Neural crest cell (in vitro differentiated cells): ENCODE measurements at places on chromosomes 2 and 18. TPM values are rescaled to one million over a fixed set of nuclear protein-coding genes. Genes with fewer than 3 reads are reported as not detected.

The IL1RN gene
- total RNA-seq: not detected in 2 replicates

GRCh38 chr2:109117780-109118179 lies 11.2 kb upstream of the SH3RF3 start:
- DNase-seq: no peak

The SCYGR4 gene
- total RNA-seq: not detected in 2 replicates

DNA sequence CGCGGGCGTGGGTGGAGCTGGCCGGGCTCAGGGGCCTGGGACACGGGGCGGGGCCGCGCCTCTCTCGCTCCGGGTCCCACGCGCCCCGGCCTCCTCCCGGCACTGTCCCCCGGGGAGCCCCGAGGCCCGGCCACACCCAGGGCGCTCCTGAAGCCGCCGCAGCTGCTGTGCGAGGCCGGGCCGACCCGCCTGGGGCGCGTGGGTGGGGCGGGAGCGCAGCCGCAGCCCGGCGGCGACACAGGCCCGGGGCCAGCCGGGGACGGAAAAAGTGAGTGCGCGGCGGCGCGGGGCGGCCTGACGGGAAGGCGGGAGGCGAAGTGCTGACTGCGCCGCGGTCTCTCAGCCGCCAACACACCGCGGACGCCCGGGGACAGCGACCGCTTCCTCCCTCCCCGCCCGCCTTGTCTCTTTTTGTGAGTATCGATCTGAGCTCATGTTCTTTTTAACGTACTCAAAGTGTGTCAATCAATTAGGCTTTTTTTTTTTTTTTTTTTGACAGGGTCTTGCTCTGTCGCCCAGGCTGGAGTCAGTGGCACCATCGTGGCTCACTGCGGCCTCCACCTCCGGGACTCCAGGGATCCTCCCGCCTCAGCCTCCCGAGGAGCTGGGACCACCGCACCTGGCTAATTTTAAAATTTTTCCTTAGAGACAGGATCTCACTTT lies 14.5 kb downstream of the PDCD1 start:
- DNase-seq: peak; percentile 50

The PIEZO2 gene
- total RNA-seq: 15.5 and 17.0 TPM in 2 replicates

- DNase-seq: no peak
Observed at GRCh38 chr2:179532863-179533278, 268.2 kb upstream of the SESTD1 start.

DNA sequence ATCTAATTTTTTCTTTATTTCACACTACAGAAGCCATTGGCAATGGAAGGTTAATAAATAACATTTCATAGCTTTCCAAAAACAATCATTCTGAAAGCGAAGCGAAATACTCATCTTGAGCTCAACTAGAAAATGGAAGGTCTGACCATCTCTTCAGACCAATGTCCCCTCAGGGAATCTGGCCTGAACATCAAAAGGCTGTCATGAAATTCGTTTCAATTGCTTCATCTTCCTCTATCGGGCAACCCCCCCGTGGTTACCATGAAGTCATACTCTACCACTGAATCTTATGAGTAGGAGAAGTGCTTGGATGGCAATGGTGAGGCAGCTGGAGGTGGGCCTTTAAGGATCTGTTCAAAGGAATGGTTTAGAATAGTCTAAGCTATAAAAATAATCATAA lies 22.9 kb upstream of the CYTIP start:
- DNase-seq: no peak

The REG3G gene
- not detected in 2 replicates for total RNA-seq

DNA sequence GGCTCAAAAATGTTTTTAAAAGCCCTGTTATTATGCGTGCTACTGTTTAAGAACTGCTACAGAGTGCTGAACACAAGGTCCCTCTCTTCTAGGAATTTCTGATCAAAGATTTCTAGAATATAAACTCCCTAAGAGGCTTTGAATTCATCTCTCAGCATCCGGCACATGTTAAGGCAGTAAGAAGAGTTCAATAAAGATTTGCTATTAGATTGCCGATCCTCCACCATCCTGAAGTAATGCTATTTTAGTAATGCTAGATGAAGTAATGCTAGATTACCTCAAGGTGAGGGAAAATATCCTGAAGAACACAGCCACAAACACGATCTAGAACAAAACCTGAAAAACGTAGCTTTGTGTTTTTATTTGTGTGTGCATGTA lies 949 bp upstream of the MYL12B start:
- no peak for DNase-seq

DNA sequence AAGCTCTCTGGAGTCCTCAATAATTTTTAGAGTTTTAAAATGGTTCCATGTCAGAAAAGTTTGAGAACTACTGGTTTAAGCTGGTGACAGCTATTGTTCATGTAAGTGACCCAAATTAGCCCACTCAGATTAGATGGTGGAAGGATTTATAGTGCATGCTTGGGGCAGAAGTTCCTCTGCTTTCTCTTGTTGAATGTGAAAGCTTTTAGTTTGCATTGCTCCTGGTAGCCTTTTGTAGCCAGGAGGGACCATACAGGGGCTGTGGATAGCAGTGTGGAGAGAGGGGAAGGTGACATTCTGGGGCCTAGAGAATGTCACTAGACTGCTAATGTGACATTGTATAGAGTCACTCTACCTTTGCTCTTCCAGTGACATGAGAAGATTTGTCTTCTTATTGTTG lies 40.3 kb upstream of the IGFBP5 start:
- DNase-seq: no peak

DNA sequence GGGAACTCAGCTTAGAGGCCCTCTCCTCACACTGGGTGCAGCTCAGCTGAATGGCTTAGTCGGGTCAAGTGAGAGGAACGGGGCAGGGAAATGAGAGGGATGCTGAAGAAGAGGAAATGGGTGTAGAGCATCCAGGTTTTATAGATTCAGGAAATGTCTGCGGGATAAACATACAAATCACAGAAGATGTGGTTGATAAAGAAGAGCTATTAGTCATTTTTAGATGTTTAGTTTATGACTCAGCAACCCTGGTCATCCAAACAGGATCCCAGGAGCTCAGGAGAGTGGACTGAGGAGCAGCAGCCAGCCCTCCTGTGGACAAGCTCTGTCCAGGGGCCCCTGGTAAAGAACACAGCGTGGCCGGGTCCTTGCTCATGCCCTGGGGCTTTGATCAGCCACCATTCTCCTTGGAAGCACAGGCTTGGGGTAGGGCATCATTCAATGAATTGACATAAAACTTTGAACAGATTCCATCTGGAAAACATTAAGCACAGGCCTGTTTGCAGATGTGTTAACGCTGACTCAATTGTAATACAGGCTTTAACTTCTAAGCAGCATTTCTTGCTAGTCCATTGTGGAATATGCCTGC lies 83.0 kb downstream of the NPAS2 start:
- no peak for DNase-seq

DNA sequence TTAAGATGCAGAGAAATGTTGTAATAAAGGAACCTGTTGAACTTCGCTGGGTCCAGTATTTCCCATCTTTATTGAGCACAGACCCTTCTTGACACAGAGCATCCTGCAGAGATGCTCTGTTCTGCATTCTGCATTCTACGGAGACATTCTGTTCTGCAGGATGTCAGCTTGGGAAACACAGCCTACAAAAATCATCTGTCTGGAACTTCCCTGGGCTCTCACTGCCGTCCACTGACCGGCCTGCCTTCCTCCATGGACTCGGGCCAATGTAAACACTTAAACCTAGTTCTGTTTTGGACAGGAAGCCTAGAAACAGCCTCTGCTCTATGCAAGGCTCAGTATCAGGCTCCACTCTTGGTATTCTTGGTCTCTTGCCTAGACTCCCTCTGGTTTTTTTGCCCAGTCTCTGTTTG lies 90.0 kb upstream of the PPP1CB start:
- no peak for DNase-seq

The DOK1 gene
- 22.4 TPM in 2 replicates for total RNA-seq

- no peak for DNase-seq
Observed at GRCh38 chr2:172247203-172247602, 144.5 kb upstream of the DLX2 start.

DNA sequence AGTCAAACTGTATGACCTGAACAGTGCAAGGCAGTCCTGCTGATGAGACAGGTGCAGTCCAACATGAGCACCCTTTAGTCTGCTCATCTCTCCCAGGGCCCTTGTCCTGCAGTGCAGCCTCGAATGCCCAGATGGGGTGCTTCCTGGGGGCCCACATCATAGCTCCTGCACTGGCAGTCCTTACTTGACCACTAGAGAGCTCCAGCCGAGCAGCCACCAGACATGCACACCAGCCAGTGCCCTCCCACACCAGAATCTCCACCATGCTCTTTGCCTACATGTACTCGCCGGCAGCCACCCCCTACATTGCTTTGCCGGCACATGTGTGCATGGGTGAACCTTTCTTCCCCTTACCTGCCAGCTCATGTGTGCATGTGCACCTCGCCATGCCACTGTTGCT lies 188.8 kb upstream of the GULP1 start:
- no peak for DNase-seq

DNA sequence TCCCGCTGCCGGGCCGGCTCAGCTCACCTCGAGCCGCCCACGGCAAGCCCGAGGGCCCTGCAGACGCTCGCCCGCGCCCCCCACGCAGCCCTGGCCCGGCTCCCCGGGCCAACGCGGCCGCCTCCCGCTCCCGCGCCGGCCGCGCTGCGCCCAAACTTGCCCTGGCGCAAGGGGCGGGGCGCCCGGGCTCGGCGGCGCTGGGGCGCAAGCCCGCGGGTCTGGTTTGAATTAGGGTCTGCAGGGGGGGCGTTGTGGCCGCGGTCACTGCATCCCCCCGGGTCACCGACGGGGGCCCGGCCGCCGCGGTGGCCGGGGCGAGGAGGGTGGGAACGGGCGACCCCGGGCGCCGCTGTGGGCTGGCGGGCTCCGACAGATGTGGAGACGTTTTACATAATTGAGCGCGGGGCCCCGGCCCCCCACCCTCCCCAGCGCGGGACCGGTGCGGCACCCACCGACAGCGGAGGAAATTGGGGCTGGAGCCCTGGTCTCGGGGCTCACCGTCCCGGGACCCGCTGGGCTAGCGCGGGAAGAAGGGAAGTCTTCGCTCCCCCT lies 690 bp downstream of the SDC1 start:
- DNase-seq: peak; percentile 37

The SLC35G4 gene
- total RNA-seq: not detected in 2 replicates

The UGT1A8 gene
- not detected in 2 replicates for total RNA-seq

The TMEM200C gene
- total RNA-seq: 24.2 and 26.1 TPM in 2 replicates

GRCh38 chr18:79433431-79433830 lies 37.7 kb downstream of the NFATC1 start:
- DNase-seq: no peak

DNA sequence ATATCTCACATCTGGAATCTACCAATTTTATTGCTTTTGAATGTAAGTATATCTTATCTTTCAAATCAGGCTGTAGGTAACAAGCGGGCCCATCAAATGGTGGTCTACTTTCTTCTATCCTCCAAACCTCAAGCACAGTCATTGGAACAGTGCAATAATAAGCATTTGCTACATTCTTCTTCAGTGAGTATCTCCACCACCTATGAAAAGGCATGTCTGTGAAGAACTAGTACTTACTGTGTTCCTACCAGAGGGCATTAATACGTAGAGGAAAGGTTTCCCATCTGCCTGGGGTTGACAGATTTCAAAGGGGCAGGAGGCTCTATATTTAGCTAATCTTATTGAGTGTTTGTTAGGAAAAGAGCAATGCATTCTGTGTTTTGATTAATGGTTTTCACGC lies 411.1 kb downstream of the NCKAP5 start:
- no peak for DNase-seq

The SNTG2 gene
- 0.36 and 0.47 TPM in 2 replicates for total RNA-seq

The EML4 gene
- total RNA-seq: 72.0 and 72.2 TPM in 2 replicates

- DNase-seq: no peak
Observed at GRCh38 chr2:113734185-113734584, 22.3 kb downstream of the SLC35F5 start.

DNA sequence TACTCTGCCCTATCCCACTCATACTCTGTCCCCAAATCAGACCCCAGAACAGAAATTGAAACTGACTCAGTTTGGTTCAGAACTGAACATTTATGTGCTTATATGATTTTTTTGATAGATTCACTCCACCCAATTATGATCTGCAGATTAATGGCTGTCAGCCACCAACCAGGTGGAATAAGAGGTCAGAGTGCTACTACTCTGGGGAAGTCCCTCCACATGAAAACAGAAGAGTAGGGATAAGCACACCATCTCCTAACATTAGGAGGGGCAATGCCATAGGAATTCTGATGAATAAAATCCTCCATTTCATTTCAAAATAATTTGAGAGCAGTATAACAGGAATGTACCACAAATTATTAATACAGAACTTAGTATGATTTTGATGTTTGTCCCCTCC lies 36.3 kb upstream of the UGP2 start:
- DNase-seq: no peak

GRCh38 chr2:178993788-178994187 lies 56.1 kb downstream of the CCDC141 start:
- no peak for DNase-seq

- DNase-seq: no peak
Observed at GRCh38 chr2:196136151-196136550, 35.2 kb downstream of the STK17B start.

The FAM161A gene
- 21.9 and 23.4 TPM in 2 replicates for total RNA-seq

The BCL2 gene
- total RNA-seq: 14.1 and 15.1 TPM in 2 replicates

GRCh38 chr18:36693931-36694620 lies 134.7 kb downstream of the TPGS2 start:
- DNase-seq: no peak

DNA sequence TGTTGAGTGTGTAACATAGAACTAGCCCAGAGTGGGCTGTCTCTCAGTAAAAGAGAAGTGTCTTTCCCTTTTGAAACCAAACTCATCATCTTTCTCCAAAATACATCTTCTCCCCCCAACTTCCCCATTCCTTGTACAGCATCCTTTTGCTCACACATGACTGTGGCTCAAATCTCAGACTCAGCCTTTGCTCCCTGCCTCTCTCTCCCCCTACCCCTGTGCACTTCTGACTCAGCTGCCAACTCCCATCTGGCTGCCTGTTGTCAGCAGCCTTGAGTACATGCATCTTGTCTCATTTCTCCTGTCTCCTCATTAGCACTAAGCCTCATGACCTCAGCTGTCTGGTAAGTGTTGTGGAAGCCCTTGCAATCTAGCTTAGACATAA lies 18.1 kb upstream of the MGAT4A start:
- no peak for DNase-seq

GRCh38 chr2:33491441-33492084 lies 15.1 kb downstream of the RASGRP3 start:
- DNase-seq: no peak

The DLX1 gene
- total RNA-seq: 48.9 and 51.5 TPM in 2 replicates
